Breast epithelium (tissue), 4 donors: ENCODE measurements at places on chromosomes 1 and 21. TPM values are rescaled to one million over a fixed set of nuclear protein-coding genes. Genes with fewer than 3 reads are reported as not detected.
A peak's percentile ranks its signal among the peaks of the same experiment; 100 is the strongest.

DNA sequence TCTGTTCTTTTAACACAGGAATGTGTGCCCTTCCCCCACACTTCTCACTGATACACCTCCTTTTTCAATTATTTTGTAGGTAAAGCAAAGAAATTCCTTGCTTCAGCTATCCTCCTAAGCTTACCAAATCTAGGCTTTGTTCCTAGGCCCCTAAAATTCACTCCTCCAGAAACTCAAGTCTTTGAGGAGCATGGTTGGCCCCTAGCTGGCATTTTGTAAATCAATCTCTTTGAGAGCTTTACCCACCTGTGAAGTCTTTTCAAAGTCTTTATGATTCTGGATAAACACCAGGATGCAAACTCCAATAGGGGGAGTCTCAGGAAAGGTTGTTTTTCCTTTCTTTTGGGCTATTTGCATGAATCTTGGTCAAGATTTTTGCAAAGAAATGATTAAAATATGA is 82.9 kb upstream of the ZNF644 start:
- DNase-seq, result no peak

- no peak for DNase-seq
Observed at GRCh38 chr21:41183575-41183974, 15.6 kb downstream of the BACE2 start.

DNA sequence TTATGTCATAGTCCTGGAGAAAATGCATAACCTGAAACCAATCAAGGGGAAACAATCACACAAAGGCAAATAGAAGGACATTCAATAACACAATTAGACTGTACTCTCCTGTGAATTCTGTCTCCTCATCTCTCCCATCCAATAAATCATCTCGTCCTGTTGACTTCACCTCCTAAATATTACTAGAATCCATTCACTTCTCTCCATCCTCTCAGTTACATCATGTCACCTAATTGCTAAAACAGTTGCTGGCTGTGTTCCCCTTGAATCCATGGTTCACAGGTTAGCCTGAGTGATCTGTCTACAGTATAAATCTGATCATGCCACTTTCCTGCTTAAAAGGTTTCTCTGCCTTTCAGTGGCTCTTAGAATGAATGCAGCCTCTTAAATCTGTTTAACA is 220.2 kb downstream of the TGFB2 start:
- no peak for DNase-seq

DNA sequence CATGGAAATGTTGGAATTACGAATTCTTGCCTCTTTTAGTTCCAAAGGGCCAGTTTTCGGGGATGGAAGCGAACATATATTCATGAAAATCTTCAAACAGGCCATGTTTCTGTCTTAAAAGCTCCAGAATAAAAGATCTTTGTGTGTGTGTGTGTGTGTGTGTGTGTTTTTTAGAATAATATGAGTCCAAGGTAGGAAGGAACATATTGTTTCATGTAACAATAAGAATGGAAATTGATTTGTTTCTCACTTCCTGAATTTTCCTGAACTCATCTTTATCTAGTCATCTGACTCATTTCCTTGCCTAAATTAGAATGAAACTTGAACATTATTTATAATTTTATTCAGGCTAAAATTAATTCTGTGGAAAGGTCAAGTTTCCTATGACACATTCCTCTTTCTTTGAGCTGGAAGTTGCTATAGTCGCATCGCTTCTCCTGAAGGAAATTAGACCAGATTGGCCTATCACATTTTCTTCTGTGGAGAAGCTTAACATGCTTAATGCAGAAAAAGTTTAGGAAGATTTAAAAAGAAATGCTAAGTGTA is 805.1 kb upstream of the ADAMTS5 start:
- DNase-seq, result no peak

DNA sequence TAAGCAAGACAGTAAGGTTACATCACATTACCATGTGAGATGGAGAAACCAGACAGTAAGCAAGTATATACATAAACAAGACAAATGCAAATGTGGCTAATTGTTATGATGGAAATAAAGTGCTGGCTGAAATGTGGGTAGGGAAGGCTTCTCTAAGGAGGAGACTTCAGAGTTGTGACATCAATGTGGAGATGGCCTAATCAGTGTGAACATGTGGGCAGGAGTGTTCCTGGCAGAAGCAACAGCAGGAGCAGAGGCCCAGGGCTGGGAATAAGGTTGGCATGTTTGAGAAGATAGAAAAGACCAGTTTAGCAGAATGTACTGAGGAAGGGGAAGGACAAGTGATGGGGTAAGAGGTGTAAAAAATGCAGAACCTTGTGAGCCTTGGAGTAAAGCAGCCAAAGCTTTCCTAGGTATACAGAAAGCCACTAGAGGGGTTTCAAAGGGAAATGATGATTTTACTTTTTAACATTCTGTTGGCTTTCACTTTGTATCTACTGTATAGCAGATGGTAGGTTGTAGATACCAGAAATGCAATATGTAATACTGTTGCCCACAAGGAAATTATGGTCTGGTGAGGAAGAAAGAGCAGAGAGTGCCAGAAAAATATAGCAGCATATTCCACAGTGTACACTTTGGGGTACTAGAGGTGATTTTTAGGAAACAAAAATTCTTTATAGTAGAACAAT is 197.4 kb downstream of the FGGY start:
- DNase-seq, result no peak

- DNase-seq, result no peak
Observed at GRCh38 chr1:156765666-156766065, 1.7 kb upstream of the PRCC start.

DNA sequence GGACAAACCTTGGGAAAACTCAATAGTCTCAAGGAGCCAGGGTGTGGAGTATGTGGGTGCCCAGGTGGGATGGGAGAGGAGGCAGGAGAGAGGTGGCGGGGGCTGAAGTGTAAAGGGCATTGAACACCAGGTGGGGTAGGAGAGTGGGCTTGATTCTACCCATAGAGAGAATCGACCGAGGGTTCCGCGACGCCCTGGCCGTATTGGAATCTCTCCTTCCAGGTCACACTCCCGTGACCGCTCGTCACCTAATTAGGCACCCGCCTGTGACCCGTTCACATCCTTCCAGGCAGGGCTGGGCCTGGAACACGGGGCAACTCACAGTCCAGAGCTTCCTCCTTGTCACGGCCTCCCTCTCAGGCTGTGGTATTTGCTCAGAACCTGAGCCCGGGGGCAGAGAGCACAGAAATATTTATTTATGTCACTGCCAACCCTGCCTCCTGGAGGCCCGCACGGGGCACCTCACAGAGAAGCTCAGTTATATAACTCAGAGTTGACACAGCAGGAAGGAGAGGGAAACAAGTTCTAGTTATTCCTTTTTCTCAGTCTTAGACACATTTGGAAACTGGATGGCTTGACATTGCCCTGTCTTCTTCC is 12.0 kb downstream of the NCMAP start:
- DNase-seq, result peak; percentile 90

- no peak for DNase-seq
Observed at GRCh38 chr1:182227864-182228547, 163.6 kb downstream of the GLUL start.

- no peak for DNase-seq
Observed at GRCh38 chr1:21816602-21817302, 4.7 kb downstream of the LDLRAD2 start.

GRCh38 chr1:58815686-58816071 is 31.8 kb upstream of the JUN start:
- DNase-seq, result no peak

DNA sequence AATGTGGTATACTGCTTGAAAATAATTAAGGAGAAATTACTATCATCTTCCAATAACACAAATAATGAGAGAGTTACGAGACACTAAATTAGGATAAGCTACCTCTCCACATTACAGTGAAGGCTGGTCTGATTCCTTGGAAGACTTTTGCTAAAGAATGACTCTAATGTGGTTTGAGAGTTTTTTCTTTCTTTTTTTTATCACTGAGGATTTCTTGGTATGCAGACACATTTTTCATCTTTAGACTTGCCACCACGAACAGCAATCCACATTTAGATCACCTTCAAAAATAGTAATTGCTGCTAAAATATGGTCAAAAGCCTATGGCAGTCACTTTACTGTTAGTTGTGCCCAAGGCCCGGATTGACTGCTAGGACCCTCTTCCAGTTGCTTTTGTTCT is 16.6 kb upstream of the TMEM35B start:
- no peak for DNase-seq

DNA sequence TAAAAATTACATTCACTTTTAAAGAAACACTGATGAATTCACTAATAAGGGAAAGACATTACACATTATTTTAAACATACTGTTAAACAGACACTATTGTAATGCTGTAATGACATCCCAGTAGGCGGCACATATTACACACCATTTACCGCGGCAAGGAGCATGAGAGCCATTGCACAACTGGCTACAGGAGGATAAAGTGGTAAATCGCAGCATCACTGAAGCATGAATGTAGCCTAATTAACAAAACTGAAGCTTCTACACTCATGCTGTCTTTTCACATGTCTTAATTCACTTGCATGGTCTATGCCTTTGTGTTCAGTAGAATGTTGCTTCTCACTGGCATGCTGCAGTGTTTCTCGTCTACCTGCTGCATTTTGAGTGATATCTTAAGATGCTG is 1046.0 kb downstream of the MRPL39 start:
- no peak for DNase-seq

Gene CFAP45
- 2.6 TPM for total RNA-seq

Gene KISS1
- total RNA-seq, result not detected
